NCI-H1930 (cell line): ENCODE measurements at places on chromosomes 7 and 10.

- DNase-seq, result peak; percentile 88
Measured at GRCh38 chr7:93838966-93839365, 51.6 kb downstream of the TFPI2 start.

GRCh38 chr7:158996214-158997109 is 140.1 kb downstream of the DYNC2I1 start:
- no peak for DNase-seq

DNA sequence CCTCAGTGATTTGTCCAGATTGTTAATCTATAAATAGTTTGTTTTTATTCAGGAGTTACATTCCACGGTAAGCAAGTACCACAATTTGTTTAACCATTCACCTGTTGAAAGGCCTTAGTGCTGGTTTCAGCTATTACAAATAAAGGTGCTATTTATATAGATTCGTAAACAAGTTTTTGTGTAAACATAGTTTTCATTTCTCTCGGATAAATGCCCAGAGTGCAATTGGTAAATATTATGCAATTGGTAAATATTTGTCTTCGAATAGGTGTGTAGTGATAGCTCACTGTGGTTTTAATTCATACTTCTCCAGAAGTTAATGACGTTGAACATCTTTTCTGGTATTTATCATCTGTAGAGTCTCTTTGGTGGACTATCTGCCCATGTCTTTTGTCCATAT is 76.4 kb upstream of the RSU1 start:
- DNase-seq, result peak; percentile 21

GRCh38 chr7:98423043-98423442 is 22.2 kb upstream of the BAIAP2L1 start:
- DNase-seq, result no peak

DNA sequence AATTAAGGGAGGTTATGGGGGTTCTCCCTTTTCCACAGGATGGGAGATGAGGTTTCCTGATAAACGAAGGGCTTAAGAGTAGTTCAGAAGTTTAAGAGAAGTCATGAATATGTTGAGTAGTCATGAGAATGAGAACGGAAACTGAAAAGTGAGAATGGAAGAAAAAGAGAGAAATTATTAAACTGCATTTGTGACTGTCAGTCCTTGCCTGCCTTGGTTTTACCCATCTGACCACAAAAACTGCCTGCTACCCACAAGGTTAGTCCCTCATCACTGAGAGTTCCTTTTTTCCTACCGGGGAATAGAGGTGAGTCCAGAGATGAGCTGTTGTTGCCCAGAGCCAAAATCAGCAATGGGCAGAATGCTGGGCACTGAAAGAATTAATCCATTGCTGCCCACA is 174.1 kb upstream of the BET1 start:
- DNase-seq, result no peak

GRCh38 chr10:110269374-110270318 is 35.1 kb downstream of the SMNDC1 start:
- no peak for DNase-seq
